Activated naive CD4-positive, alpha-beta T cell treated with anti-CD3 and anti-CD28 coated beads, Interleukin-2, amount 50 U/mL, for 72 hours (primary cell): ENCODE measurements at places on chromosomes 7 and 10.

- no peak for DNase-seq
Measured at GRCh38 chr10:109698882-109699664, 224.2 kb downstream of the XPNPEP1 start.

DNA sequence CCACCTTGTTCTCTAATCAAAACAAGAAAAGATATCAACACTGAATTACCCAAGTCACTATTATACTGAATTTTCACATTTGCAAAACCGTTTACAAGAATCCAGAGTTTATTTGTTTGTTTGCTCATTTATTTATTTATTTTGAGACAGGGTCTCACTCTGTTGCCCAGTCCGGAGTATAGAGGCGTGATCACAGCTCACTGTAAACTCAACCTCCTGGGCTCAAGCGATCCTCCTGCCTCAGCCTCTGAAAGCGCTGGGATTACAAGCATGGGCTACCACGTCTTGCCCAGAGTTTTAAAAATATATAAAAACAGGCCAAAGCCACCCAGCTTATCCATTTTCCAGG lies 8.5 kb downstream of the CREB3L2 start:
- no peak for DNase-seq

GRCh38 chr10:43204943-43205671 lies 61.8 kb downstream of the RASGEF1A start:
- peak; percentile 53 for DNase-seq

DNA sequence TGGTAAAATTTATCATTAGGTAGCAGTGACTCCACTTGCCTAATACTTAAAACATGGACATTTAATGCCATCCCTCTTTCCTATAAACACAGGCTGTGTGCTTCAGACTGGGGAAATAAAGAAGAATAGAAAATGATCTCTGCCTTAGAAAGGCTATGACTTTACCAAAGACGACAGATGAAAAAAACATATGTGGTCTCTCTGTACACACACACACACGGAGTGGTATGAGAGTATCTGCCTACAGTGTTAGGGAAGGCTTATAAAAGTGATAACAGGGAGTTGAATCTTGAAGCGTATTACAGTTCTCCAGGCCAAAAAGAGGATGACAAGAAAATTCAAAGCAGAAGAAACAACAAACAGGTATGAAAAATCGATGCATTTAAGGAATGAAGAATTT lies 38.2 kb downstream of the MINDY3 start:
- DNase-seq = no peak

- DNase-seq = no peak
Measured at GRCh38 chr7:28236560-28236959, 56.0 kb upstream of the JAZF1 start.

DNA sequence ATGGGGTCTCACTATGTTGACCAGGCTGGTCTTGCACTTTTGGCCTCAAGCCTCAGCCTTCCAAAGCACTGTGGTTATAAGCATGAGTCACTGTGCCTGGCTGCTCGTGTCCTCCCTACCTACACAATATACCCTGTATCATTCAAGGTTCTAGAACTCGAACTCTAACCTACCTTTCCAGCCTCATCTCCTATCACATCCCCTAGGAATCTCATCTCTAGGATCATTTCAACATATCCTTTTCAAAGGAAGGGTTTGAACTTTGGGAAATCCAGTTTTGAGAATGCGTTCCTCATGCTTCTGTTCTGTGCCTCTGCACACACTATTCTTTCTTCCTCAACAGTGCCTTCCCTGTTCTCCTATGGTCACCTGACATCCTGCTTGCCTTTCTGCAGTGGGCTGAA lies 87.8 kb upstream of the RHEB start:
- no peak for DNase-seq

- no peak for DNase-seq
Measured at GRCh38 chr10:123972481-123973401, 81.1 kb upstream of the CPXM2 start.

GRCh38 chr7:52842202-52842900 lies 193.1 kb upstream of the POM121L12 start:
- no peak for DNase-seq

- no peak for DNase-seq
Measured at GRCh38 chr10:131358741-131359442, 47.4 kb upstream of the TCERG1L start.

DNA sequence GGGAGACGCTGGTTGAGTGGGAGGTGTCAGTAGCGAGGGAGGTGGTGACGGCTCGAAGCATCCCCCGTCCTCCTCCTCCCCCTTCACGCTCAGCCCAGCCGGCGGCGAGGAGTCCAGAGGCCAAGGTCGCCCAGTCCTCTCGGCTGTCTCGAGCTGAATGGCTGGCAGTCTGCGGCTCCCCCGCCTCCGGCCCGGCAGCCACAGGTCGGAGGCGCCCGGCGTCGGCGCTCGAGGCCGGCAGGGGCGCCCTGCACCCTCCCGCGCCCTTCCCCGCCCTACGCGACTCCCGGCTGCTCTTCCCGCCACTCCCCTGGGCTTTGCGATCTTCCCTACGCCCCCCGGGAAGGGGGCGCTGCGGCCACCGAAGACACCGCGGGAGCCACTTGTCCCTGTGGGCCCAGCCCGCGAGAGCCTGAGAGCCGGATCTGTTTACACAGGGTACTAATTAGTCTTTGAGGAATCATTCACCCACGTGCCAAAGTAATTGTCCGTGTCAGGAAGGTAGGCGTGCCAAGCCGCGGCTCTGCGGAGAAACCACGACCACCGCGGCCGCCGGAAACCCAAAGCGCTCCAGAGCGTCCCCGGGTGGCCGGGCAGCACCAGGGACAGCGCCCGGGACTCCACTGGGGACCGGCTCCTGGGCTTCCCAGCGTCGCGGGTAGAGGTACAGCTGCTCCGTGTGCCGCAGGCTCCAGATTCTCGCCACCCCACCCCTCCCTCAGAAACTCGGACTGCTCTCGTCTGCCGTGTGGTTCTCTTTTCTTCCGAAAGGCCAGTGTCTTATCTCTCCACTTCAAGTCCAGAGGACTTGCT lies at the start of gene NXPH1:
Gene NXPH1 (plus strand): TSS at position 133 of the 813 bp plus-strand sequence.
- DNase-seq = no peak

DNA sequence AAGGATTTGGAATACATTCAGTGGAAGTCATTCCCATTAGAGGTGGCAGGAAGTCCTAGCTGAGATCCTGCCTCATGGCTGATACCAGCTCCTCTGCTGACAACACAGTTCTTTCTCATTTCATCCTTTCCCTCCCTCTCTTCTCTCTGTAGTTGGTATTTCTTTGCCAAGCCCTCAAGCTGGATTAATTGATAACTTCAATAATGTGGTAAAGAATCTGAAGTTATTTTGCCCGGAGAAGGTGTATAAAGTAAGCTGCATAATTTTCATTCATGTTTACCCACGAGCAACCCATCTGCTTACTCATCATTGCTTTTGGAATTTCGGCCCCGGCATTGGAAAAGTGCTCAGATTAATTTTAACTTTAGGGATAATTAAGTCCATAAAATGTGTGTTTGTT lies 85.2 kb upstream of the PLPP4 start:
- DNase-seq = no peak
